Stimulated activated naive CD8-positive, alpha-beta T cell treated with anti-CD3 and anti-CD28 coated beads, Interleukin-15, Interleukin-2, amounts not matched to agents 100 U/mL and 50 U/mL, for 24 hours (primary cell): ENCODE measurements at places on chromosomes 13 and 19.

- no peak for DNase-seq
Observed at GRCh38 chr19:44776402-44777096, 1.1 kb upstream of the CBLC start.

DNA sequence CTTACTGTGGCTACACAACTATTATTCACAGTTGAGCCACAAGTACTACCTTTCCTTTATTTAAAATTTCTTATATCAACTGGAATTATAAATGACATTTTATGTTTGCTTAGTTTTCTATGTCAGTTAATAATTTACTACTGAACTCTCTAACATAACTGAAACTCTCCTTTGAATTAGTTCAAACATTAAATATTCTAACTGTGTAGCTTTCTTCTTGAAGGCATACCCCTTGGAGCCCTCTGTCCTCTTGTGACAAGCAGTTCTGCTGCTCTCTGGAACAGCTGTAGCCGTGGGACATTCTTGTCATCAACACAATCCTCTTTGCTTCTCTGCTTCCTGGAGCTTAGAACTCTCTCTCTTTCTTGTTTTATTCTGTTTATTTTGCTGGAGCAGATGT is 244.8 kb downstream of the NHLRC3 start:
- no peak for DNase-seq

DNA sequence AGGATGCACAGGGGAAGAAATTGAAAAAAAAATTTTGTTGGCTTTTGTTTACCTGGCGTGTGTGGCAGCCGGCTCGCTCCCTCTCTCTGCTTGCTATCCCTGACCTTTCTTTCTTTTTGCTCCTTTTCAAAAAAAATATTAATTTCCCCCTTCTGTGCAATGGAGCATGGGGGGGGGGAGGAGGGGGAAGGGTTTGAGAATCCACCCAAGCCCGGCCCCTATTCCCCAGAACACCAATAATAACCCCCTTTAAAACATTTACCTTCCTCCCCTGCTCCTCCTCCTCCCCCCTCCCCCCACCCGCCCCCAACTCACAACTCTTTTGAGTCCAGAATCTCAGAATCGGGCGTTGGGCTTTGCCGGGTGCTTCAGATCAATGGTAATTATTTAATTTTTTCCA is 28.4 kb downstream of the NFIX start:
- no peak for DNase-seq

GRCh38 chr13:58706421-58706820 is 1074.9 kb downstream of the PCDH17 start:
- no peak for DNase-seq
